ENCODE measurements at places on chromosomes 16 and 17. TPM values are rescaled to one million over a fixed set of nuclear protein-coding genes. Genes with fewer than 3 reads are reported as not detected.

GRCh38 chr17:31529841-31530251 is 138.4 kb downstream of the RAB11FIP4 start:
- no peak for DNase-seq

PCYT2 gene
- total RNA-seq = 13.9 TPM

GRCh38 chr17:9242497-9242881 is 221.2 kb downstream of the NTN1 start:
- no peak for DNase-seq

DNA sequence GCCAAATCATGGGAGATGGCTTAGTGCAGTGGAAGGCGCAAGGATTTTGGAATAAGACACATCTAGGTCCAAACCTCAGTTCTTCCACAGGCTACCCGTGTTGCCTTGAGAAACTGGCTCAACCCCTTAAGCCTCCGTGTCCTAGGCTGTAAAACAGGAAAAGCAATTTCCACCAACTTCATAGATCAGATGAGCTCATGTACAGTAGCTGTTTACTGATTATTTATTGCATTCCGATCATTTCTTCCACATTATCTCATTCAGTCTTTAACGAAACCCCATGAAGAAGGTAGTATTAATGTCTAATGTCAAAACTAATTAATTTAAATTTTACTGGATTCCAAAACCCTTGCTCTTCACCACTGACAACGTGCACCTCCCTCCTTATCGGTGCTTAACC is 231.6 kb downstream of the GRIN2A start:
- DNase-seq = no peak

DNA sequence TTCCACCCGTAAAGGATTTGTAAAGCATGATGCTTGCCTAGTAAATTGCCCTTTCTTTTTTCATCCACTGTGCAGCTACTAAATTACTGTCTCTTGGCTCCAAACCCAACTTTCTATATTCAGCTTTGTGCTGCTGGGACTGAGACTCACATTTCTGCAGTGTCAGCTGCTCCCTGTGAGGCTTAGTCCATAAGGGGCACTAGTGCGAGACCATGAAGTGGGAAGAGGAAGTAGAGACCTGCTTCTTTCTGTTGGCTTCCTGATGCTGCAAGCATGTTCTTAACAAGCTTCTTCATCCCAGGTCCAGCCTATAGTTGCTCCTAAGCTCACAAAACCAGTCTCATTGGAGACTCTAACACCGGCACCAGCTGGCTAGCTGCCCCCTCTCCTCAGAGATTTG is 74.9 kb upstream of the HS3ST2 start:
- no peak for DNase-seq

DNA sequence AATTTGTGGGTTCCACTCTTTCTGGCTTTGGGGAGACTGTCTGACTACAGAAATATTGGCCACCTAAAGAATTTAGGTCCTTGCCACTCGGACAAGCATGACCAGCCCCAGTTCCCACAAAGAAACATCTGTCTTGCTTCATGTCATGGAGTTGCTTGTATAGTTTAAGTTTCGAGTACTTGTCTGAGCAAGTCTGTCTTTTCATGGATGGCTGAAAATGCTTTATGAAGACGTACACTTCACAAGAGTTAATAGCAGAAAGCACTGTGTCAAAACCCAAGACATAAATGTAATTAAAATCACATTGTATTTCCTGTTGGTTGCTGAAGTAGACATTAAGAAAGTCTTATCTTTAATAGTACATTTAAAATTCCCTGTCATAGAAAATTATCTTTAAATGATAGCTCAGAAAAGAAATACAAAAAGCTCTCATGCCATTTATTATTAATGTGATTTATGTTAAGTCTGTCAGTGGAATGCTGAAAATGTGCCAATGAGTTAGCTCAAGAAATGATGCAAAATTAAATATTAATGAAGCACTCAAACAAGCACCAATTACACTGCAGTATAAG is 29.8 kb upstream of the XYLT2 start:
- no peak for DNase-seq
